Astrocyte (in vitro differentiated cells and primary cell): ENCODE measurements at places on chromosomes 7 and 10. TPM values are rescaled to one million over a fixed set of nuclear protein-coding genes. Genes with fewer than 3 reads are reported as not detected.
A peak's percentile ranks its signal among the peaks of the same experiment; 100 is the strongest.

DNA sequence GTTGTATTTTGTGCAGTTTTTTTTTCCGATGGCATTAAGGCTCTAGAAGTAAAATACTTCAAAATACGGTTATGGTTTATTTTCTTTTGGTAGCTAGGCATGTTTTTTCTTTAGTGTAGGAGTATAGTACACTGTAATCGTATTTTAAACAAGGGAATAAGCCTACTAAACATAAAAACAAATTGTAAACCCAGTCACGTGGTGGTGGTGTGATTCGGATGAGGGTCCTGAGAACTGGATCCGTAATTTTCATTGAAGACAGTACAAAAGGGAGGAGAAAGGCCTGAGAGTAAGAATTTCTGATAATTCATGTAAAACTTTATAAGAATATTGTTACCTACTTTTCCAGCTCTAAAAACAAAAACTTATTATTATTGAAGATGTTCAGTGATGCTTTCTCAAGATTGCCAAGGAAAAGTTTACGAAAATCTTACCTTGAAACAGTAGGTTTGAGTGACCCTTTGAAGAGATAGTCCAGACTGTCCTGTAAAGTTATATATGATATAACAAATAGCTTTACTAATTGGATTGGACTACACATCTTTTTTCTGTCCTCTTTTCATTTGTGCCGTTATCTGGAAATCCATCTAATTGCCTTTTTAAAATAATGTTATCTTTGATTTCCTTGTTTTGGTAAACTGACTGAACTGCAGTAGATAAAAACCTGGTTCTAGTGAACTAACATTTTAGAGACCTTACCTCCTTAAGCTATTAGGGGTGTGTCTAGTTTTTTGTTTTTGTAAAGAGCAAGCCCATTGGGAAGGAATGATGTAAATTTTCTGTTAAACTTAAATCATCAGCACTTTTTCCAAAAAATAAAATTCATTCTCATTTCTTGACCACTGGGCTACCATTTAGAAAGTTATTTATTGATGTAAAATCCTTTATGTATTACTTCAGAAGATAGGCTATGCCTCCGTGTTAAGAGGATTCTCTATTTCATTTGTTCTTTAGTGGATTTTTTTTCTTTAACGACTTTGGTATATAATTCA is 1.0 kb upstream of the PBLD start:
- peaks cover 29% of the 10 kb centered on the region for H3K4me1 ChIP-seq
- no peaks in the 10 kb centered on the region for H3K27me3 ChIP-seq
- DNase-seq: no peak
- peak overlapping the region; percentile 97 for H3K27ac ChIP-seq

- no peaks in the 10 kb centered on the region for H3K36me3 ChIP-seq
- peaks cover 42% of the 10 kb centered on the region for H3K4me1 ChIP-seq
- H3K27me3 ChIP-seq: no peaks in the 10 kb centered on the region
Observed at GRCh38 chr10:110353244-110354119, 48.8 kb upstream of the SMNDC1 start.

DNA sequence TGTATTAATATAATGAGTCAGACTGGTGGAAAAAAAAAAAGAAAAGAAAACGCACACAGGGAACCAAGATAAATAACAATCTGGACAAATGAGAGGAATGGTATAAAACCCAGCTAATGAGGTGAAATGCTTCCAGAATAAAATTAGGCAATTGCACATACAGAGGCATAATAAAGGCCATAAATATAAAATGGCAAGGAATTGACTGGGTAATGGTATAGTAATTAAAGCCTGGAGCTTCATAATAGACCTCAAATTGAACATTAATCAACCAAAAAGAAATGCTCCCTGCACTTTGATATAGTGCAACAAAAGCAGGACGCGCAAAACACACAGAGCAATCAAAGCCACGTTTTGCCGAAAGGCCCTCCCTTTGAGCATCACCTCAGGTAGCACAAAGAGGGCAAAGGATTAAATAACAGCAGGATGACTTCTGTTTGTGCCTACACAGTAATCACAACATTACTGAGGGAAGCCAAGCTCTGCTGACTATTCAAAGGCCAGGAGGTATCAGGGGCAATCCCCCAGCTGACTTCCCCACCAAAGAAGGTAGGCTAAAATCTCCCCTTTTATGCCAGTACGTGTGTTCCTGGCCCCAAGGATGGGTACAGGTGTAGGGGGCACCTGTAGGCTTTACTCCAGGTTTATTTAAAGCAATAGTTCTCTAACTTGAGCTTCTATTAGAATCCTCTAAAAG is 343.7 kb downstream of the ELMO1 start:
- H3K27ac ChIP-seq: no peak overlapping the region
- H3K4me1 ChIP-seq: no peaks in the 10 kb centered on the region
- H3K4me3 ChIP-seq: no peak overlapping the region
- DNase-seq: no peak

CCDC172 gene
- not detected in 2 replicates for total RNA-seq

DNA sequence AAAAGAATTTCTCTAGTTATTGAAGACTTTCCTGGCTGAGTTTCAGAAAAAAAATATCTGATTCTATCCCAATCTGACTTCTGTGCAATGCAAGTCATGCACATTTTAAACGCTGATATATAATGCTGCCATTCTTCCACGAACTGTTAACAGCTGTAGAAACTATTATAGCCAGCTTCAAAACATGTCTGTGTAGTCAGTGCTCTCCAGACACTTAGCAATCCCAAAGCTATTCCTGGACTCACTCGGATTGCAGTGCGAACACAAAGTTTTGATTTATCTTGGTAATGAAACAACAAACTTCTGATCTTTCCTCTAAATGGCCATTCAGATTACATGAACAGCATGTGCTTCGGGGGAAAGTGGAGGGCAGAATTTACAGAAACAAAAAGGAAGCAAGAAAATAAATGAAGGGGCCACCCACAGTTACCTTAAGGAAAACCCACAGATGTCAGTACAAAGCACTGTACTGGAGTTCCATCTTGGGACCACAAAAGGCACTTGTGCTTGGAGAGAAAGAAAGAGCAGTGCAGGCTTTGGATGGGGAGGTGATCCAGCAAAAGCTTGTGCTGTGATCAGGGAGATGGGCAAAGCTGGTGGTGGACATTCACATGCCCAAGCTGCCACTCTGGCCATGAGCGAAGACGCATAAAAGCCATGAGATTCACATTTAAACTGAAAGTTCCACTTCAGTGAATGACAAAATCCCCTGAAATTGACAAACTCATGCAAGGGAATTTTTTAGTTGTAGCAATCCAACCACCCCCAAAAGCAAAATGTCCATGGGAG is 32.1 kb upstream of the ADO start:
- H3K27ac ChIP-seq: no peak overlapping the region
- H3K36me3 ChIP-seq: no peaks in the 10 kb centered on the region
- DNase-seq: peak; percentile 21
- no peaks in the 10 kb centered on the region for H3K4me1 ChIP-seq

- peaks cover 4% of the 10 kb centered on the region for H3K4me1 ChIP-seq
- H3K4me3 ChIP-seq: no peak overlapping the region
- H3K27ac ChIP-seq: no peak overlapping the region
- H3K27me3 ChIP-seq: no peaks in the 10 kb centered on the region
- H3K36me3 ChIP-seq: no peaks in the 10 kb centered on the region
Observed at GRCh38 chr7:105849122-105849855, 27.1 kb downstream of the ATXN7L1 start.

MMD2 gene
- total RNA-seq: not detected in 2 replicates

- H3K36me3 ChIP-seq: no peaks in the 10 kb centered on the region
- peak; percentile 9 for DNase-seq
- no peak overlapping the region for H3K27ac ChIP-seq
- no peak overlapping the region for H3K4me3 ChIP-seq
- no peaks in the 10 kb centered on the region for H3K4me1 ChIP-seq
Observed at GRCh38 chr7:113285411-113285810, 167.1 kb upstream of the SMIM30 start.

DNA sequence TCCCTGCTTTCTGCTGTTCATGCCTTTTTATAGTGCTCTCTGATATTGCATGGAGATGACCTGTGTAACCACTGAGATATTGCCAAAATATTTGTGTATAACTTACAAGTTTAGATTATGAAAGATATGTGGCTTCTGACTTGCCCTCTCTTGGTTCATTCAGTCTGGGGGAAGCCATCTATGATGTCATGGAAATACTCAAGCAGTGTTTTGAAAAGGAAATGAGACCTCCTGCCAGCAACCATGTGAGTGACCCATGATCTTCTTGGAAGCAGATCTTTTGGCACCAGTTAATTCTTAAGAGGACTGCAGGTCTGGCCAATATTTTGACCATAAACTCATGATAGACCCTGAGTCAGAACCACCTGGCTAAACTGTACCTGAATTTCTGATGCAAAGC is 183.0 kb downstream of the THSD7A start:
- no peaks in the 10 kb centered on the region for H3K36me3 ChIP-seq
- H3K27ac ChIP-seq: no peak overlapping the region

DNA sequence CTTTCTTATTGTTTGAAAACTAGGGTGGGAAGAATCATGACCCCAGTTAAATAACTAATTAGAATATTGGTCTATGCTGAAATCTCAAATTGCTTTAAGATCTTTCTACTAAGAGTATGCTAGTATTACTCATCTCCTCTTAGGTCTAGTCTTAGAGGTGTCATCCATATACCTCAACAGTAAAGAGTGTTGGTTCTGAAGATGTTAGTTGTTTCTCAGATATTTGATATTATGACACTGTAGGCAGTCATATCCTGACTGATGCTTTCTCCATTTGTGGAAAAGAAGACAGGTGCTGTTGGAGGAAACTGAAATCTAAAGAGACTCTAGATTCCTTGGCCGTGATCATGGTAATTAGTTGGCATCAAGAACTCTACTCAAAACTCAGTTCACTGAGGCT is 21.2 kb downstream of the BPGM start:
- H3K36me3 ChIP-seq: peaks cover 4% of the 10 kb centered on the region
- H3K27ac ChIP-seq: no peak overlapping the region
- H3K4me1 ChIP-seq: peaks cover 21% of the 10 kb centered on the region
- H3K4me3 ChIP-seq: no peak overlapping the region

SOSTDC1 gene
- 0.14 and 0.23 TPM in 2 replicates for total RNA-seq

KIF5B gene
- 160 and 170 TPM in 2 replicates for total RNA-seq

DNA sequence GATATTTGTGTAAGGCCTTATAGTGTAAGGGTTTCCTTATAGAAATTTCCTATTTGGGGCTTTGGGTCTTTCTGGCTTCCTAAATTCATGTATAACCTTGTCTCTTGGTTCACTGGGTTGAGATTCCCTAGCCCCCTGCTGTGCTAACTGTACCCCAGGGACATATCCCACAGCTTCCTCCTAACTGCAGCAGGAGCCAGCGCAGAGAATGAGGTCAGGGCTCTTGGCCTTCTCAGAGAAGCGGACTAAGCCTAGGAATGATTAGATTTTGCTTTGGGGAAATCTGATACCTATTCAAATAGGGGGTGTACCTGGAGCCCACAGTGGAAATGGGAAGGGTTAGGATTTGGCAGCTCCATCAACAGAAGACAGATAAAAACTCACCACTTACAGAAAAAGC is 138.1 kb upstream of the EFCAB10 start:
- H3K27me3 ChIP-seq: no peaks in the 10 kb centered on the region
- no peak for DNase-seq
- H3K4me3 ChIP-seq: no peak overlapping the region
- no peaks in the 10 kb centered on the region for H3K4me1 ChIP-seq
- H3K36me3 ChIP-seq: no peaks in the 10 kb centered on the region

- DNase-seq: no peak
- no peak overlapping the region for H3K4me3 ChIP-seq
- no peaks in the 10 kb centered on the region for H3K27me3 ChIP-seq
- no peaks in the 10 kb centered on the region for H3K36me3 ChIP-seq
Observed at GRCh38 chr10:18689498-18689897, 30.3 kb downstream of the ARL5B start.

DNA sequence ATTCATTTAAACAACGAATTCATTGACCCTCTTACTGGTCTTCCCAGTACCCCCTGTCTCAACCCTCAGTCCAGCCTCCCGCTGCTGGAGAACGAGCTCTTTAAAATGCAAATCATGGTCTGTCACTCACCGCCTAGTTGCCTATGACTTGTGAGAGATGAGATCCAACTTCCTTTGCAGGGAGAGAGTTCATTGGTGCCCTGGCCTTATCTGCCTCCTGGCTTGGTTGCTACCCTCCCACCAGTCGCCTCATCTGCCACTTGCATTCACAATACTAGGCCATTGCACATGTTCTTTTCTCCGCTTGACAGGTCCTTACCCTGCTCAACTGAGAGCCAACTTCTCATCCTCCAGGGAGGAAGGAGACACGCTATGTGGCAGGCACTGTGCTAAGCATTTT is 54.0 kb upstream of the MXI1 start:
- no peaks in the 10 kb centered on the region for H3K36me3 ChIP-seq
- H3K27ac ChIP-seq: no peak overlapping the region
- no peak for DNase-seq
- H3K27me3 ChIP-seq: peaks cover 9% of the 10 kb centered on the region
- no peak overlapping the region for H3K4me3 ChIP-seq

PDE6C gene
- not detected in 2 replicates for total RNA-seq

CRYGN gene
- total RNA-seq: not detected in 2 replicates

PAPOLB gene
- total RNA-seq: not detected in 2 replicates

- no peak overlapping the region for H3K27ac ChIP-seq
- peaks cover 17% of the 10 kb centered on the region for H3K4me1 ChIP-seq
- no peak overlapping the region for H3K4me3 ChIP-seq
- no peaks in the 10 kb centered on the region for H3K27me3 ChIP-seq
- no peak for DNase-seq
- H3K36me3 ChIP-seq: no peaks in the 10 kb centered on the region
Observed at GRCh38 chr7:77351539-77352004, 64.6 kb downstream of the GSAP start.

GRCh38 chr10:69130251-69130650 is 6.3 kb downstream of the VPS26A start:
- DNase-seq: peak; percentile 27
- H3K27me3 ChIP-seq: no peaks in the 10 kb centered on the region
- peaks cover 4% of the 10 kb centered on the region for H3K36me3 ChIP-seq
- H3K4me1 ChIP-seq: peaks cover 3% of the 10 kb centered on the region

DNA sequence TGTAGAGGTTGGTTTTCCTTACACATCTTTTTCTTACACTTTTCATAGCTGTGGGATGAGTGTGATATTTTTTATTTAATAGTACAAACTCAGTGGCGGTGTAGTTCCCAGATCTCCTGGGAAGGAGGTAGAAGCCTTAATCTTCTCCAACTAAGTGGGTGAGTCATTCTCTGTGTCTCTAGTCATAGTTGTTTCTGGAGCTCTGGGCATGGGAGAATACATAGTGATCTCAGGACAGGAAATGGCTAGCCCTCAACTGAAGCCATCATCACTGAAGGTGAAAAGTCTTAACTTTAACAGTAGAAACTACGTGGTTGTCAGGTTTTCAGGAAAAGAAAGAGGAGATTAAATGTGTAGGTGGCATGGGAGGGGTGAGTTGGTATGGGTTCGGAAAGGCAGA is 319.4 kb upstream of the FZD8 start:
- H3K27ac ChIP-seq: no peak overlapping the region
- DNase-seq: peak; percentile 33
- H3K36me3 ChIP-seq: no peaks in the 10 kb centered on the region
- H3K27me3 ChIP-seq: no peaks in the 10 kb centered on the region
- peaks cover 2% of the 10 kb centered on the region for H3K4me1 ChIP-seq
- no peak overlapping the region for H3K4me3 ChIP-seq

GRCh38 chr7:134028853-134029252 is 98.3 kb upstream of the LRGUK start:
- no peaks in the 10 kb centered on the region for H3K27me3 ChIP-seq
- H3K4me3 ChIP-seq: no peak overlapping the region
- H3K36me3 ChIP-seq: no peaks in the 10 kb centered on the region
- H3K27ac ChIP-seq: no peak overlapping the region

- peaks cover 9% of the 10 kb centered on the region for H3K4me1 ChIP-seq
- peak overlapping the region; percentile 97 for H3K27ac ChIP-seq
- peak overlapping the region; percentile 87 for H3K4me3 ChIP-seq
- peak; percentile 18 for DNase-seq
Observed at GRCh38 chr7:129053938-129054437, 923 bp downstream of the TNPO3 start.

- H3K36me3 ChIP-seq: no peaks in the 10 kb centered on the region
- H3K27ac ChIP-seq: no peak overlapping the region
- no peak overlapping the region for H3K4me3 ChIP-seq
- DNase-seq: peak; percentile 63
Observed at GRCh38 chr10:77774940-77775391, 137.4 kb upstream of the KCNMA1 start.
